ENCODE measurements at places on chromosomes 1 and 21.

GRCh38 chr1:58754073-58754613 is 29.7 kb downstream of the JUN start:
- DNase-seq: no peak

- no peak for DNase-seq
Measured at GRCh38 chr1:183411091-183411490, 7.1 kb downstream of the NMNAT2 start.

- DNase-seq: no peak
Measured at GRCh38 chr1:156711011-156711817, 5.8 kb upstream of the CRABP2 start.

GRCh38 chr1:4976859-4977440 is 322.5 kb downstream of the AJAP1 start:
- no peak for DNase-seq

DNA sequence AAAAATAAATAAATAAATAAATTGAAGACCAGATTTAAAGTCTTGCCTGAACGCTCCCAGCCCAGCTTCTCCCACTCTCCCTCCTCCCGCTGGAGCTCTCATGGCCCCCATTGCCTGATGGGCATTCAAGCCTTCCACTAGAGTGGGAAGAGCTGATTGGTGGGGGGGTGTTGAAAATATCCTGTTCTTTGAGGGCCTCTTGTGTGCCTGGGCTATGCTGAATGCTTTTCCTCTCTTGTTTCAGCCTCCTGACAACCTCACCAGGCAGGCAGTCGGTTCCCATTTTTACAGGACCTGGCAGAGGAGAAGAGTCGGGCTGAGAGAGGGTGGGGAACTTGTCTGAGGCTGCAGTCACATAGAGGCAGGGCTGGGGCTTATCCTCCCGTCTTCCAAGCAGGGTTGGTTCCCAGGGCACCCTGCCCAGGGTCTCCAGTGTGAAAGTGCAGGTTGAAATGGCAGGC is 59.2 kb upstream of the SSBP3 start:
- no peak for DNase-seq

DNA sequence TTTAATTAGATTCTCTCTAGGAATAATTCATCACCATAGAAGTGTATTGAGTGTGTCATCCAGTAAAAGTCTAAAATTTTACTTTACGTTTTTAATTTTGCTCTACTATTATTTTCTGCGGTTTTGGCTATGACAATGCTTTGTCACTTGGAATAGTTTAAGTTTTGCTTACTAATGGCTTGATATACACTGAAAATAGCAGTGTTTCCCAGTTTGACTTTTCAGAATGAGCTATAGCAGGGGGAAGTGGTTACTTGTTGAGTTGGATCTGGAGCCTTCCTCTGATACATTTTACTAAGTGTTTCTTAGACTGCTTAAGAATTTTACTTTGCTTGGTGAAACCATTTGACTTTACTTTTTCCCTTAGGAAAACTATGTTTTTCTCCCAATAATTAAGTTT is 5.0 kb downstream of the DNAJC16 start:
- no peak for DNase-seq

DNA sequence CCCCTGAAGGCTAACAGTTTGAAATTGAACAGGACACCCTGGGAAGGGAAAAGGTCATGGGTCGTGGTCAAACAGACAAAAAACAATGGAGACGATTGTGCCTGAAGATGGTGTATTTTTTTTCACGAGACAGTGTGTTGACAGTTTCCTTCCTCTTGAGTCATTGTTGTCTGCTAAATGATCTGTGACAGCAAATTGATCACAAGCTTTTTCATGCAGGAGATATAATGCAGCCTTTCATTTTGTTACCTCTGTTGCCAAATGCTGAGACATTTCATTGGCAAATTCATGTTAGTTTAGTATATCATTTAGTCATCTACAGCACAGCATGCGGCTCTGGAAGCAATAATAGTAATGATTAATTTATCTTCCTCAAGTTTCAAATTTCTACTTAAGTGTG is 27.7 kb downstream of the UBE2U start:
- DNase-seq: peak; percentile 11

DNA sequence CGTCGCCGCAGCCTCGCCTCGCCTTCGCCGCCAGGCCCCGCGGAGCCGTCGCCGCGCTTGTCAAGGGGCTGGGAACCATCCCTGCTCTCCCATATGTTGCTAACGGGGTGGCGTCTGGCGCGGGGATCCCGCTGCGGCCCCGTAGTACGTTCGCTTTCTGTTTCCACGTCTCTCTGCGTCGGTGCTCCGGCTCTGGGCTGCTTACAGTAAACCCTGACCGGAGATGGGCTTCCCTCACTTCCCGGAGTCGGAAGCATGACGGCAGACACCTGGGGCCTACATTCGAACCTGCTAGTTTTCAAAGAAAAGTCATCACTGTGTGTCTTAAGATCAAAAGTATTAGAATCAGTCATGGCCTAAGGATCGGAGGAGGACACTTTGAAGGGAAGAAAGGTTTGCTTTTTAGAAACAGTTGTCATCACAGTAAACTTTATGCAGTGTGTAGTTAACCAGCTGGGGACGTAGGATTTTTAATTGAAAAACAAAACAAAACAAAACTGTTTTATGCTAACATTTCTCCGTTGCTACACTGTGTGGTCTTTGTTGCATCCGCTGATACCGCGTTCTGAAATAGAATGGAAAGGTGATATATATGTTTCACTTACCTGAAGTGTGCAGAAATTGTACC is 69.0 kb downstream of the SLC35A3 start:
- peak; percentile 71 for DNase-seq

GRCh38 chr21:43916691-43917514 is 51.9 kb downstream of the AGPAT3 start:
- DNase-seq: no peak

DNA sequence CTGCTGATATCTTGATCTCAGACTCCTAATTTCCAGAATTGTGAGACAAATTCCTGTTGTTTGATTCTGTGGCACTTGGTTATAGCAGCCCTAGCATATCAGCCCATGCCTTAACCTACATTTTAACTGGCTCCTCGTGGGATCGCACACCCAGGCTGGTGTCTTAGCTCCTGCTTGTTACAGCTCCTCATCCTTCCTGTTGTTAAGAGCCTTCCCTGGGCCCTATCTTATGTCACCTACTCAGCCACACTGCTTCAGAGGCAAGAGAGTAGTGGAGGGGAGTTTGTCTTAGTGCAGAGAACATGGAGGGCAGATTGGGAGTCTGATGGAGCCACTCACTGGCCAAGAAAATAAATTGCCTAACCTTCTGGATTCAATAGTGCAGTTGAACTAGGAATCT is 131.0 kb downstream of the ROR1 start:
- DNase-seq: no peak

DNA sequence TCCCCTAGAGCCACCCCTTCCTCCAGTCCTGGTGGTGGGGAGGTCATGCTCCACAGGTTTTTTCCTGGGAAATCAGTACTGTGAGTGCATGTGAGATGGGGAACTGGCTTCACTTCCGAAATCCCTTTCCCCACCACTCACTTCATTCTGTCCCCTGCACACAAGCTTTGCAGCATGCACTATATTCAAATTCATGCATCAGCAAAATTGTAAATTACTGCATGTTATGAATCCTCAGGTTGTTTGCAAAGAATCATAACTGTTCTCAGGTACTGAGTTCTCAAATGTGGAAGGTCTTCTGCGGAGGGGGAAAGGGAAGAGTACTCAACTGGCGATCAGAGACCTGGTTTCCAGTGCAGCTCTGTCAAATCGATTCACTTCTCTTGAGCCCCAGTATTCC is 42.3 kb downstream of the LHX4 start:
- DNase-seq: no peak

GRCh38 chr1:206895837-206896242 is 1.4 kb upstream of the IL24 start:
- peak; percentile 53 for DNase-seq

DNA sequence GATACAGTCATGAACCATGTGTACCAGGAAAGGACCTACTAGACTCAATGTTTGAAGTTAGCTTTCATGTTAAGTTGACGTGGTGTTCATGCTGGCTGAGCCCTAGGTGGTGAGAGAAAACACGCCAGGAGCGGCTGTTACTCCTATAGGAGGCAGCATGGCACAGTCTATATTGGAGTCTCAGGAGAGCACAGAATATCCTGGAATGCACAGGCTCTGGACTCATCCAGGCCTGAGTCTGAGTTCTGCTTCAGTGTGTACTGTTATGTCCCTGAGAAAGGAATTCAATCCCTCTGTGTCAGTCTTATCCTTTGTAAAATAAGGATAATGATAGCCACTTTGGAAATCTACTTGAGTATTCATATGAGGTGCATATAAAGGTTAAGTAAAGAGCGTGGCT is 41.2 kb downstream of the DPT start:
- DNase-seq: no peak

GRCh38 chr1:110672753-110673108 is 2.0 kb downstream of the KCNA3 start:
- DNase-seq: no peak

GRCh38 chr1:29243871-29244200 is 7.5 kb downstream of the PTPRU start:
- DNase-seq: no peak

DNA sequence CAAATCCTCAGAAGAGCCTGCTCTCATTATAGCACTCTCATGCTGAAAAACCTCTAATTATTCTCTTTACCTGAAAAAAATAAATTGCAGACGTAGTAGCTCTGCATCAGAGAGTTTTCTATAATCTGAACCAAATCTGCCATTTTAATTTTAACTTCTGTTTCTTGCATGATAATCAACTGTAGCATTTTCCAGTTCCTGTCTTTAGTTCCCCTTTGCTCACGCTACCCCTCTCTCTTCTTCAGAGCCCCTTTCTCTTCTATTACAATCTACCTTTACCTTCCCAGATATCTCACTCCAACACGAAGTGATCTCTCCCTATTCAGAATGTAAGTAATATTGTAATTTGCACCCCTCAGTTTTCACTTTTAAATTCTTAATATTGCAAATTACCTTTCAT is 31.4 kb downstream of the FMO1 start:
- DNase-seq: no peak

GRCh38 chr1:214823311-214824117 is 220.5 kb downstream of the CENPF start:
- no peak for DNase-seq

DNA sequence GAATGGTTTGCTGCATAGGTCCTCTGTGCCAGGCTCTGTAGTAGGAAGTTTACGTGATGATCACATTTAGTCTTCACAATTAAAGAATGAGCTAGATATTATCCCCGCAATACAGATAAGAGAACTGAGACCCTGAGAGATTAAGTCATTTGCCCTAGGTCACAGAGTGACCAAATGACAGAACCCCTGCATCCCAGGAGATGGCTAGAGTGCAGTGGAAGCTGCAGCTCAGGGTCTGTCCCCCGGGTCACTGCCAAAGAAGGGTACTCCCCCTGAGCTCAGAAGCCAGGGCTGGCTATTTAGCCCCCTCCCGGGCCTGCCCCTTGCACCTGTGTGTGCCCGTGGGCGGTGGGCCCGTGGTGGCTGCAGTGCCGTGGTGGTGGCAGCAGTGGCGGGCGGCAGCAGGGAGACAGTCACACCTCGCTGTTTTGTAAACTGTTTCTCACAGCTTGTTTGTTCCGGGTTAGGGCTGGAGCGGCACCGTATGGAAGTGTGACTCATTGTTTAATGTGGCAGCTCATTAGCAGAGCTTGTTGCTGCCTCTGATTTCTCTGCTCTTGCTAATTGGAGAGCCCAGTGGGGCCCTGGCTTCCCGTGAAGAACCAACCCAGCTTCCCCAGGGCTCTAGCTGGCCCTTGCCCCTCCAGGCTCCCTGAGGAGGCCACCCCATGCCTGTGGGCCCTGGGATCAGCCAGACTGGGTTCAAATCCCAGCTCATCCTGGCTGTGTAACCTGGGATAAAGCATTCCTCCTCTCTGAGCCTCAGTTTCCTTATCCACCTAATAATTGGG is 19.3 kb upstream of the FOXO6 start:
- no peak for DNase-seq

- DNase-seq: no peak
Measured at GRCh38 chr1:28519946-28520725, 14.3 kb downstream of the RCC1 start.

DNA sequence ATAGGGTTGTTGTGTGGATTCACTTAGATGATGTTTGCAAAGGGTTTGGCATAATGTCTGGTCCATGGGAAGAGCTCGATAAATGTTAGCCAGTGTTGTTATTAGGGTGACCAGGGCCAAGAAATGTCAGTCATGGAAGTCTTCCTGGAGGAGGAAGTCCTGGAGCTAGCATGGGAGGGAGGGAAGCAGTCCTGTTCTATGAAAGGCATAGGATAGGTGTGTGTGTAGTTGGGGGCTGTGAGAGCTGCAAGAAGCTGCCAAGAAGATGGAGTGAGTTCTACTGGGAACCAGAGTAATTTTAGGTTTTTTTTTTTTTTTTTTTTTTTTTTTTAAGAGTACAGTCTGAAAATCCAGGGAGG is 4.7 kb downstream of the LGR6 start:
- no peak for DNase-seq

DNA sequence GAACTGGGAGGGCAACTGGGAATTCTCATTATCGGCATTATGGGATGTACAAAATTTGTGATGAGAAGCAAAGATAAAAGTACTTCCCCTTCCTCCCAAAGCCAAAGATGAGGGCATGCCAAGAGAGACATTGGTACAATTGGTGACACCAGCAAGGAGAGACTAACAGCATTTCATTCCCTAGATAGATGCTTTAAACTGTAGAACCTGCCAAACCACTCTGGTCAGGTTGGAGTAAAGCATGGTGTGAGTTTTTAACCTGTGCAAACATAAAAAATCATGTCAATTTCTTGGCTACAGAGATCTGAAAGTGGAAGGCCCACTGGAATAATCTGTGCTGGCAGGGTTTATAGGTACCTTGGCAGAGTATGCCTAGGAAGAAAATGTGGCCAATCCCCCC is 19.4 kb downstream of the CTXND2 start:
- no peak for DNase-seq

DNA sequence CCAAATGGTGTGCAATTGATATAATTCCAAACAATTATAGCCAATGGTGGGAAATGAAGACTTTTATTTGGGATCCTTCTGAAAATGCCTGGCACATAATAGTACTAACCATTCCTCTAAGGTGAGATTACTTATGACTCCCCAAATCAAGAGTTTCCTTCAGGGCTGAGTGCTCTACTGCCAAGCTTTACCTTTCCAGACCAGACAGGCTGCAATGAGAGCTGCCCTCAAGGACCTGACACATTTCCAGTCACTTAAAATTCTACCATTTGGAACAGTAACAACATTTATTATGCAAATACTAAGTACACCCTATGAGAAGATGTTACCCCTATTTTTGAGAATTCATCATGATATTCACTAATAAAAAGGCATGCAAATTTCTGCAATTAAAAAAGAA is 21.1 kb downstream of the PAXBP1 start:
- no peak for DNase-seq

DNA sequence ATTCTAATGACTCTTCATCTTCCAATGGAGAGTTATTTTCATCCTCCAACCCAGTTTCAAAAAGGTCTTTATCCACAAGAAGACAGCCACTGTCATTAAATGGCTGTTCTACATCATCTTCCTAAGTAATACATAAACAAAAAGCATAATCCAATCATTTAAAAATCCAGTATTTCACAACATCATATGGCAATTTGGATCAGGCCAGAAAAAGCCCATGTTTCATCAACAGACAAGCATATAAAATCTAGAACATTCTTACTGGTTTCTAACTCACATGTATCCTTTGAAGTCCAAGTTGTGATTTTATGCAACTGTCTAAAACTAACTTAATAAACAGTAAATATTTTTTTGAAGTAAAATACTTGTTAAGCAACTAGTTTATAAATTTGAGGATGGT is 6.6 kb downstream of the CLSPN start:
- no peak for DNase-seq
